ENCODE measurements at places on chromosomes 6 and 20. TPM values are rescaled to one million over a fixed set of nuclear protein-coding genes. Genes with fewer than 3 reads are reported as not detected.

DNA sequence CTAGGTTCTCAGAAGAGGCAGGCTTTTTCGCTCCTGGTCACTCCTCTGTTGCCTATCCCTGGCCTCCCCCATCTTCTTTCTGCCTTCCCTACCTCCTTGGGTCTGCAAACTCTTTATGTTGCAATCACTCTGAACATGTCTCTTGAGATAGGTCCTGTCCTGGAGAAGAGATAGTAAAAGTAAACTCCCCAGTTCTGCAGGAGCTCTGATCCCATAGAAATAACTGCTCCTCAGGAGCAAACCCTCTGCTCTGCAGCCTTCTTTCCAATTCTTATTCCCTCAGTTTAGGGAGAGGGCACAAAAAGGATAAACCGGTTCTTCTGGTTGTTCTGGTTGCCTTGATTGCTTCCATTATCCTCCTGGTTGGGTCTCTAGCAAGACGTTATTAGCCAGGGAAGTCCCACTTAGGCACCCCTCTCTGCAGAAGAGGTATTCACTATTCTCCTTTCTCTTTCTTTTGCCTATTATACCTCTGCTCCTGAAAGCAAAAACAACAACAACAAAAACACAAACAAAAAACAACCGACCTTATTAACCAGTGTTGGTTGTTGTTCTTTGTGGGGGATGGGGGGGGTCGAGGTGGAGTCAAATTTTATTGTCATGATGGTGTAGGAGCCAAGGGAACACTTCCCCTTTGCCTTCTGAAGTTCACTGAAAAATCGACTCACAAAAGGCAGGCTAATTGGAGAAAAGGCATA is 973 bp downstream of the TRIM38 start:
- no peak for DNase-seq

- no peak for DNase-seq
Measured at GRCh38 chr20:49680484-49680883, 33.2 kb downstream of the B4GALT5 start.

DNA sequence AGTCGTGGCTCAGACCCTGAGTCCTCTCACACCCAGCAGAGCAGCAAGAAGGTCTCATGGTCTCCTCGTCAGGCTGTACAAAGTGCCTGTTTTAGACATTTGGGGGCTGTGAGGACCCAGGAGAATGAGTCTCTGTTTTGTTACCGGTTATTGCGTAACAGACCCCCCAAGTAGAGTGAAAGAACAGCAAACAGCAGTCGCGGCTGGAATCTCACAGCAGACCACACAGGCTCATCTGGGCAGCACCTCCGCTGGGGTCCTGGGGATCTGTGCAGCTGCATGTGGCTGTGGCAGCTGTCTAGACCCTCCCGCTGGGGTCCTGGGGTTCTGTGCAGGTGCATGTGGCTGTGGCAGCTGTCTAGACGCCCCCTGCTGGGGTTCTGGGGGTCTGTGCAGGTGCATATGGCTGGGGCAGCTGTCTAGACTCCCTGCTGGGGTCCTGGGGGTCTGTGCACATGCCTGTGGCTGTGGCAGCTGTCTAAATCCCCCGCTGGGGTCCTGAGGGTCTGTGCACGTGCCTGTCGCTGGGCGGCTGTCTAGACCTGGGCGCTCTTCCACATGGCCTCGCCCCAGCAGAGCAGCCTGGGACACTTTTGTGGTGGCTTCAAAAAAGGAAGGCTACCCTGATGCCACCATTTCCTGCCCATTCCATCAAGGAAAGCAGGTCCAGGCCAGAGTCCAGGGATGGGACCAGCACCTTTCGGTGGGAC is 24.7 kb downstream of the ENTPD6 start:
- no peak for DNase-seq

DNA sequence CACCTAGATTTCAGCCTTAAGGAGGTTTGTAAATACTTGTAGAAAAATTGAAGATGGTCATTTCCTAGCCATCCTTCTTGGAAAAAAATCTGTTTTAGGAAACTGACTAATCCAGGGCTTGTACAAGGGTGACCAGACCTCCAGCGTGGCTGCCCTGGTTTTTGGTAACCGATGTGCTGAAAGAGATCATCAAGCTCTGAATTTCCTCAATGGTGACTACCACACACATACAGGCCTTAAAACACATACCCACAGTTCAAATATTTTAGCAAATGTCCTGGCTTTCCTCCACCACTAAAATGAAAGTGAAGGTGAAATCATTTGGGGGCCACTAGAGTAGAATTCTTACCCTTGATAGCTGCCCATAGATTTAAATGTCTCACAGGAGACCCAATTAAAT is 215.3 kb upstream of the SUPT3H start:
- DNase-seq: no peak

GRCh38 chr6:91681296-91681695 is 1094.4 kb upstream of the MAP3K7 start:
- DNase-seq: no peak

- DNase-seq: peak; percentile 35
Measured at GRCh38 chr20:20731000-20731944, 18.8 kb upstream of the RALGAPA2 start.

DNA sequence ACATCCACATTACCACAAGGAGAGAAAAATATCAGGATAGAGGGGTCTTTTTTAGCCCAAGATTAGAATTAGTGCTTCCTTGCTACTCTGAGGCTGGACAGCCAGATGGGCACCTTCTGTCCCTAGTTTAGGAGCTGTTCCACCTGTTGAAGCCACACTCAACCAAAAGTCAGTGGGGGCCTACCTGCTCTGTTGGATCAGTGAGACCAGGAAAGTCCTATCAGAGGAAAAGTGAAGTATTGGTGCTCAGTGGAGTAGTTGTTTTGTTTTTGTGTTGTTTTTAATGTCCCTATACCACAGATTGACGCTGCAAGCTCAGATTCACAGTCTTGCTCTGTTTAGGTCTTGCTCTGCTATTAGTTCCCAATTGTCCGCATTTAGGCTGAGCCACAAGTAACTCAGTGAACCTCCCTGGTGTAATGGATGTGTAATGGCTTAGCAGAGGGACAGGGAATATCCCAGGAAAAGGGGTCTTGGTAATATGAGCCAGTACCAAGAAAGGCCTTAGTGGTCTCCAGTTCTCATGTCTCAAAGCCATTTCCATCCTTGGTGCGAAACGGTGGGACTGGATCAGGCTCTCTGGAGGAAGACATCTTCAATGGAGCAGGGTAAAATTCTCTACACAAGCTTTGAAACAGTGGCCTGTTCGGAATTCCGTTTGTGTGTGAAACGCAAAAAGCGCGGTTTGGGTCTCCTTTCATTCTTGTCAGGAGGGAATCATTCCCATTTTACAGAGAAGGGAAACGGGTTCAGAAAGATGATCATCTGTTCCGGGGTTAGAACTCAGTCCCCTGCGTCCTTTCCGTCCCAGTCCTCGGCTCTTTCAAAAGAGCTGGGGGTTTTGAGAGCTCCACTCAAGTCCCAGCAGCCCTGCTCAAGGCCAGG is 631 bp upstream of the PABPC1L start:
- no peak for DNase-seq

DNA sequence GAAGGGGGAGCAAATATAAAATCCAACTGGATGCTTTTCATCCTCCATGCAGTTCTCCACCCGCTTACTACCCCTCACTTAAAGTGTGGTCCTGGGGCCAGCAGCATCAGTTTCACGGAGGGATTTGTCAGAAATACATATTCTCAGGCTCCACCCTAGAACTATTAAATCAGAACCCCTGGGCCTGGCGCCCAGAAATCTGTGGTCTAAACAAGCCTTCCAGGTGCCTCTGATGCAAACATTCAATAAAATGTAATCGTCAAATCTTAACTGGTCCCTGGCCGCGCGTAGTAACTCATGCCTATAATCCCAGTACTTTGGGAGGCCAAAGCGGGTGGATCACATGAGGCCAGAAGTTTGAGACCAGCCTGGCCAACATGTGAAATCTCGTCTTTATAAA is 47.7 kb downstream of the ATXN1 start:
- DNase-seq: peak; percentile 59

GRCh38 chr6:15408758-15409157 is 162.9 kb downstream of the JARID2 start:
- no peak for DNase-seq

GRCh38 chr20:53331151-53331973 is 262.3 kb downstream of the ZNF217 start:
- peak; percentile 81 for DNase-seq

DNA sequence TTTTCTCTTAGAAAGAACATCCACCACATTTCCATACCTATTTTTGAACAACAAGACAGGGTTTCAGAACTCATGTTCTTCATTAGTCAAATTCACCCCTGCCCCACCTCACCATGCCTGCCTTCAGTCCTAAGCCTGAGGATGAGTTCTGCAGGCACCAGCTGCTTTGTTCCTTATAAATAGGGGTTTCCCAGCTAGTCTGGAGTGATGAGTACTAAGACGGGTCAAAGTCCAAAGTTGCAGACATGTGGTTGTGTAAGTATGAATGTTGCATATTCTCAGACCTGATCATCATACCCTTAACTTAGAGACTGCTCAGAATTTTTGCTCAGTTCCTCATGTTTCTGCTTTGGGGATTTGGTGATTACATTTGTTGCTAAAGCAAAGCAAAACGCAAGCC is 257.7 kb upstream of the CDYL start:
- no peak for DNase-seq

GRCh38 chr6:149213829-149214228 is 103.7 kb upstream of the TAB2 start:
- no peak for DNase-seq

DNA sequence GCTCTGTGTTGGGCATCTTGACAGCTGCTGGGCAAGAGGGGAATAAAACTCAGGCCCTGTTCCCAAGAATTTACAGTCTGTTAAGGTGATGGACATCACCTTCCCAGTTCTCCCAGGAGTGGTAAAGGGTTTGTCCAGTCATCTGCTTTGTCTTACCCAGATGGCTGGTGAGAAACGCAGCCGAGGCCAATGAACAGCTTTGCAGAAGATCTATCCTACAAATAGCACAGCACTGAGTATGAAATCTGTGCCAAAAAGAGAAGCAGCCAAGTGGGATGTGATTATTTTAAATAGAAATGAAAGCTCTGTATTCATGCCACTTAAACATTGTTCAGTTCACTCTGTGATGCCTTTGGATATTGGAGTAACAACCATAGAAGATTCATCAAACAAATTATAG is 132.7 kb upstream of the SLC22A16 start:
- no peak for DNase-seq

DNA sequence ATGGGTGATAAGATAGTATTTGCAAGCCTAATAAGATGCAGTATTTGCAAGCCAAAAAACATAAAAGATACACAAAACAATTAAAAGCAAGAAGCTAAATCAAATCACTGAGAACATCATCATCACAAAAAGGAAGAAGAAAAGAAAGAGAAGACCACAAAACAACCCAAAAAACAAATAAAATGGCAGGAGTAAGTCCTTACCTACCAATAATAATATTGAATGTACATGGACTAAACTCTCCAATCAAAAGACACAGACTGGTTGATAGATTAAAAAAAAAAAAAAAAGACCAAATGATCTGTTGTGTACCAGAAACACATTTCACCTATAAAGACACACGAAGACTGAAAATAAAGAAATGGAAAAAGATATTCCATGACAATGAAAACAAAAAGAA is 37.7 kb downstream of the ECHDC1 start:
- no peak for DNase-seq

DNA sequence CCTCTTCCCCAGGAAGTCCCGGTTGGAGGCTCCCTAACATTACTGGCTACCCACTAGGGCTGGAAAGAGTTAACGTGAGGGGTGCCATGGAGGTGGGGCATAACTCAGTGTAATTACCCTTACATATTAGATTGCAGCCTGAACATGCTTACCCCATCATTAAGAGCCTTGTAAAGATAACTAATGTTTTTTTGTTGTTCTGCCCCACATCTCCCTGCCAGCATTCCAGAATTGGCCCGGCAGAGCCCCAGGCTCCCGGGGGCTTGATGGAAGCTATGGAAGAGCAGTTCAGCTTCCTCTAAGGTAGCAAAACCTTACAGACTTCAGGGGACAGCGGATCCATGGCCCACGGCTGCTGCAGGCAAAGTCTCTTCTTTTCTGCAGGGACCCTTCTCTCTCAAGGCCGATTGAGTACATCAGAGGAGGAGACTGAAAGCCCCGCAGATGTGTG is 166.1 kb upstream of the FOXQ1 start:
- DNase-seq: no peak

DNA sequence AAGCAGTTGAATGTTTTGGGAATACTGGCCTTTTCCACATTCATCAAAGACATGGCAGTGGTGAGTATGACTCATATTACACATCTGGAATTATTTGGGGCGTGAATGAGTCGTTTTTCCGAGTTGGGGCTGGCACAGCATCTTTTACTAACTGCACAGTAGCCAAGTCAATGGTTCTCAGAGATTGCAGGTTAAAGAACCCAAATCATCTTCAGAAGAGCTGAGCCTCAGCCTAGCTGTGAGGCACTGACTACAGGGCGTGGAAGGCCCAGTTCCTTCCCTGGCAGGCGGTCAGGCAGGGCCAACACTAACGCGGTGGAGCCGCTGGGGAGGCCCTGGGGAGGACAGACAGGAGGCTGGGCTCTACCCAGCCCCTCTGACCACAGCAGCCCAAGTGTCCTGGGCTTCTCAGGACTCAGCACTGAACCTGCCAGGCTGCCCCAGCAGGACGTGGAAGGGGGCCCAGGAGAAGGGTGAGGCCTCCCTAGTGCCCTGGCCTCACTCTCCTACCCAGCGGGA is 20.1 kb upstream of the HELZ2 start:
- DNase-seq: peak; percentile 36

GRCh38 chr6:84492241-84493165 is 265.1 kb upstream of the CEP162 start:
- DNase-seq: no peak

- no peak for DNase-seq
Measured at GRCh38 chr6:106619223-106619622, 10.1 kb downstream of the RTN4IP1 start.

- DNase-seq: no peak
Measured at GRCh38 chr20:60331688-60332300, 373.6 kb downstream of the CDH26 start.

- DNase-seq: no peak
Measured at GRCh38 chr6:79404677-79405076, 132.6 kb downstream of the LCA5 start.

- peak; percentile 26 for DNase-seq
Measured at GRCh38 chr20:41308290-41308711, 9.2 kb downstream of the ZHX3 start.

DNA sequence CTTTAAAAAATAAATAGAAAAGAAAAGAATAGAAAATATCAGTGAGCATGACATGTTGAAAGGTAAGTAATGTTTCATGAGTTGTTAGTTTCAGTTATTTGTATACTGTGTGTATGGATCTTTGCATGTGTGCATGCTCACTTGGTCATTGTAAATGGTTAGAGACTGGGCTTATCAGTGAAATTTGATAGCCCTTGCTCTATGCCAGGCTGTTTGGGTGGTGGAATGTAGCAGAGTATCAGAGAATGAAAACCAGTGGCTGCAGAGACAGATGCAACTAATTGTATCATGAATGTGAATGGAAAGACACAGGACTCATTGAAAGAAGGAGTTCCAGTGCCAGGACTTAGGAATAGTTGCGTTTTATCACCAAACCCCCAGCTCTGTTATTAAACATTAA is 4.2 kb downstream of the GSTA2 start:
- no peak for DNase-seq

Gene PLEKHG1
- total RNA-seq: 6.3 TPM

Gene SLC25A27
- total RNA-seq: 1.4 TPM

Gene UQCC2
- 86.8 TPM for total RNA-seq

Gene ERMARD
- 22.9 TPM for total RNA-seq

Gene PRL
- not detected for total RNA-seq

Gene TSBP1
- total RNA-seq: not detected

Gene SIRPD
- not detected for total RNA-seq

Gene FAM83D
- total RNA-seq: 66.2 TPM

Gene SLC22A2
- total RNA-seq: not detected

Gene TTLL9
- total RNA-seq: 0.27 TPM

Gene CLVS2
- total RNA-seq: not detected

Gene HLA-DRA
- 0.53 TPM for total RNA-seq

Gene ZNF165
- total RNA-seq: 1.2 TPM

Gene GSTA4
- total RNA-seq: 14.9 TPM

Gene GCNT2
- total RNA-seq: 6.8 TPM
